ENCODE measurements at places on chromosomes 5 and 9.

GRCh38 chr9:20405078-20405477, 217.2 kb downstream of the MLLT3 start:
- DNase-seq, result no peak

DNA sequence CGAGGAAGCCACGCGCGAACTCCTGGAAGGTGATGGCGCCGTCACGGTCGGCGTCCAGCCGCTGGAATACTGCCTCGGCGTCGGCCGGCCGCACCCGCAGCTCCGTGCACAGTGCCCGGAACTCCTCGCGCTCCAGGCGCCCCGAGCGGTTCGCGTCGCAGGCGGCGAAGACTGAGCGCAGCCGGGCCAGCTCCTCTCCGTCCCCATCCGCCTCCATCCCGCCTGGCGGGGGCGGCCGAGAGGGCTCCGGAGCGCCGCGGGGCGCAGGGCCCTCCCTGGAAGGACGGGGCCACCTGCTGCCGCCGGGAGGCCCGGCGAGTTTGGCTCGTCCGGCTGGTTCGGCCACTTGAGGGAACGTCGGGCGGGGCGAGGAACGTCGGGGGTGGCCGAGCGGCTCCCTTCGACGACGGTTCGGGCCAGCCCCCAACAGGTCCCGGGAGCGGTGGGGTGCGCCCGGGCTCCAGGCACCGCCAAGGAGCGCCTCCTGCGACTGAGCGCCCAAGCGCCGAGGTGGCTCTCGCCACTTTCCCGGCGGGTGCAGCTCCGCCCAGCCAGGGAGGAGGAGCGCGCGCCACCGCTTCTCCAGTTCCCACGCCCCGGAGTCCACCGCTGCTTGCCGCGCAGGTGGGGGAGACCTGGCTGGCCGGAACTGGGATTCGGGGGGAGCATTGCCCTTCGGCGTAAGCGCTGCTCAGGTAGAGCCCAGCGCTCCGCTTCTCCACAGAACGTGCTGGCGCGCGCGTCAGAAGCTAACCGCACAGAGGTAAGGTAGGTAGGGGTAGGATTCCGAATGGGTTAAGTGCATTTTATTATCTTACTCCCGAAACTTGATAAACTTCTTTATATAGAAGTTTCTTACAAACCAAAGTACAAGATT, at the start of gene RASEF:
Gene RASEF (minus strand): TSS at position 492 of the 877 bp plus-strand sequence. CDS start 275 bp downstream, at position 217.
- no peak for DNase-seq

GRCh38 chr9:88065619-88066018, 72.7 kb downstream of the SPATA31C2 start:
- DNase-seq, result no peak

DNA sequence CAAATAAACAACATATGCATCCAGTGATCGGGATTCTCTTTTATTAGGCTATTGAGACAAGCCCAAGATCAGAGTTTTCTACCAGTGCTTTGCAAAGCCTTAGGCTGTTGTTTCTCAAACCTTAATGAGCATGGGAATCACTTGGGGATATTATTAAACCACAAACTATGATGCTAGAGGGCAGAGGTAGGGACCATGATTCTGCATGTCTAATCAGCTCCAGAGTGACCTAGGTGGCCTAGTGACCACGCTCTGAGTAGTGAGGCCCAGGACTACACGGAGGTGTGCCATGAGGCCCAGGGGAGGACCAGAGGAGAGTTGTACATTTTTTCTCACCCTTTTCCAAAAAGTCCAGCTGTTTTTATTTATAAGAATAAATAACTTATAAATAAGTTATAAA, 298.5 kb upstream of the TLE4 start:
- DNase-seq, result no peak

DNA sequence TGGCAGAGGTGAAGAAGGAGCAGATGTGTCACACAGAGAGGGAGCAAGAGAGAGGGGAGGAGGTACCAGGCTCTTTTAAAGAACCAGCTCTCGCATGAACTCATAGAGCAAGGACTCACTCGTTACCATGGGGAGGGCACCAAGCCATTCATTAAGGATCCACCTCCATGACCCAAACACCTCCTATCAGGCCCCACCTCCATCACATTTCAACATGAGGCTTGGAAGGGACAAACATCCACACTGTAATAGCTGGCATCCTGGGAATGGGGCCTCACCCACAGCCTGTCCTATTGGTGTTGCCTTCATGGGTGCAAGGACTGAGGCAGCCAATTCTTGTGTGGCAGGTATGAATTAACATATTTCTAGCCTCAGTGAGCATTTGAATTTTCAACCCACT, 11.6 kb upstream of the TNFAIP8 start:
- DNase-seq, result no peak

DNA sequence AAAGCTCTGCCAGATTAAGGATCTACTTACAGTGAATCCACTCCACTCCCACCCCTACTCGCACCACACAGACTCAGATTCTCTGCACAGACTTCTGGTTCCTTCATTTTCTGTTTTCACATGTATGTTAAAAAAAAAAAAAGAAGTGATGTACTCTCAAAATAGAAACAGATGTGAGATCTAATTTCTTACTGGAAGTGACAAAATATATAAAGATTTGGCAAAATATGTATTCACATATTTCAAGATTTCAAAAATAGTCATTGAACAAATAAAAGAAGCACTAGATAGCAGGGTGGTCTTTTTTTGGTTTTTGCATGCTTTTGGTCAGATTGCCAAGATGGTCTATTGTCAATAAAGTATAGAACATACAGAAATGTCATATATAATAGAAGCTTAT, 379.2 kb downstream of the TMEM167A start:
- no peak for DNase-seq

DNA sequence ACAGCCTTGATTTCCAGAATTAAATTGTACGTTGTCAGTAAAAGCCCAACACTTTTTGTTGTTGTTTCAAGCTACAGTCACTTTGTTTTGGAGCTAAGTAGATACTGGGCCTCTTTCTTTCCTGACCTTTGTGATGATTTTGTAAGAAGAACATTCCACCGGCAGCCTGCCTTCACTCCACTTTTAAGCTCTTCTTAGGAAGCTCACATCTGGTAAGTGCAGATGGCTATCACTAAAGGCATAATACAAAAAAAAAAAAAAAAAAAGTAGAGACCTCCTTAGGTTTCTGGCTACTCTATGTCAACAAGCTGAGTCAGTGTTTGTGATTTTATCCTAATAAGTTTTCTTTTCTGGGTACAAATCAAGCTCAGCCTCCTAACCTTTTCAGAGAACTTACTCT, 1922.1 kb upstream of the WWC1 start:
- DNase-seq, result no peak

- peak; percentile 25 for DNase-seq
Observed at GRCh38 chr9:96150324-96151227, 151.4 kb downstream of the HSD17B3 start.

- DNase-seq, result no peak
Observed at GRCh38 chr9:89021154-89021803, 30.0 kb downstream of the S1PR3 start.

DNA sequence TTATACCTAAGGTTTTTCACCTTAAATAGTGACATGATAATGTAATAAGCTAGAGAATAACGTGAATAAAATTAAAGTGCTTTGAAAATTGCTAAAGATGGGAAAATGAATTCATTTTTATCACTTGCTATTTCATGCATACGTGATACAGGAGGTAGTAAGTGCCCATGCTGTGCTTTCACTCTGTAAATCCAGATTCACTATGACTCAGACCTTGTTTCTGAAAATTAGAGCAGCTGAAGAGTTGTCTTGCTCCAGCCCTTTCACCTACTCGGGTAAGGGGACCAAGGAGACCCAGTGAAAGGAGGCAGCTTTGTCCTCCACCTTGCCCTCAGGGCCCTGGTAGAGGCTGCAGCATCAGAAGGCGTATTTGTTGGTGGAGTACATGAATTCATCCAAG, 87.9 kb downstream of the ANKH start:
- no peak for DNase-seq

GRCh38 chr9:80449513-80449912, 877.7 kb downstream of the TLE4 start:
- no peak for DNase-seq

DNA sequence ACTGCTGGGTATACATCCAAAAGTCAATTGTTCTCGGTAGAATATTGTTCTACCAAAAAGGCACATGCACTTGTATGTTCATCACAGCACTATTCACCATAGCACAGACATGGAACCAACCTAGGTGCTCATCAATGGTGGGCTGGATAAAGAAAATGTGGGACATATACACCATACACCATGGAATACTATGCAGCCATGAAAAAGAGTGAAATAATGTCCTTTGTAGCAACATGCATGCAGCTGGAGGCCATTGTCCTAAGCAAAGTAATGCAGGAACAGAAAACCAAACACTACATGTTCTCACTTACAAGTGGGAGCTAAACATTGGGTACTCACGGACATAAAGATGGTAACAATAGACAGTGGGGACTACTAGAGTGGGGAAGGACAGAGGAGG, 145.5 kb downstream of the APBA1 start:
- no peak for DNase-seq

- no peak for DNase-seq
Observed at GRCh38 chr9:117411547-117411946, 3.3 kb downstream of the ASTN2 start.

- no peak for DNase-seq
Observed at GRCh38 chr9:92046676-92047075, 68.5 kb downstream of the SPTLC1 start.

GRCh38 chr5:5658226-5658625, 235.7 kb downstream of the ICE1 start:
- DNase-seq, result no peak

GRCh38 chr5:60131504-60131903, 238.0 kb upstream of the PDE4D start:
- DNase-seq, result no peak

- DNase-seq, result no peak
Observed at GRCh38 chr5:138849439-138849838, 25.7 kb downstream of the LRRTM2 start.

DNA sequence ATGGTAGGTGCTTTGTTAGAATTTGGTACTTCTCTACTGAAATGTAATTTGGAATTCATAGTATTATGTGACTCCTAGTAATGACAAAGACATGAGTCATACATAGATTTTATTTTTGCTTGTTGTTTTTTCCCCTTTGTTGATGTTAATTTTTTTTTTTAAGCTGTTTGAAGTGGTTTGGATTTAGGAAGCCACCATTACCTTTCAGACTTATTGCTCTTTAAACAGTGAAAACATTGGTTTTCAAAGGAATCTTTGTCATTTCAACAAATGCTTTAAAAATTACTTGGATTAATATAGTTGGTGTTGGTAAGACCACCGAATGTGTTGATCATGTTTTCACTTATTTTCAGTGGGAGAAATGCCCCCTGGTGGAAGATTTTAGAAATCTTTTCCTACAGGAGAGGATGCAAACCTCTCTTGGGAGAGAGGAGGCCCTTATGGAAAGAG, 170.1 kb upstream of the PITX1 start:
- DNase-seq, result no peak

DNA sequence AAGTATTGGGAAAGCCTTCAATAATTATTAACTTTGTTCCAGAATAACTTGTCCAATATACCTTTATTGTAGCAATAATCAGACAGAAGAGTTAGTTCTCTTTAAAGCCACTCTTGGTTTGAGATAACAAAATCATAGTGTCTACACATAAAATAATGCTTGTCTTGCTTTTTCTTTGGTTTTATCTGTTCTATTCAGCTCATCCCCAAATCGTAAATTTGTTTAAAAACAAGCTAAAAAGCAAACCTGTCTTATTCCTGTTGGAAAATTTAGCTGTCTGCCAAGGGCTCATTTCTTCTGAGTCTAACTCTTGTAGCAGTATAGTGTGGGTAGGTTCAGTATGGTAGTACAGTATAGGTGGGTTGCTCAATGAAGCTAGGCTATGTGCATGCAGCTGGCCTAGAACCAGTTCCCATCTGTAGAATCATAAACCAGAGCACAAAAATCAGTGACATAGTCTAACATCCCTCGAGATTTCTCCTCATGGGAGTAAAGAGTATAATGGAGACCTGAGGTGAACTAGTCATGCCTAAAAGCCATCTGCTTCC, 17.9 kb upstream of the APBA1 start:
- no peak for DNase-seq

GRCh38 chr9:96638606-96639364, 16.3 kb downstream of the PRXL2C start:
- DNase-seq, result no peak

- no peak for DNase-seq
Observed at GRCh38 chr5:177612215-177612673, 12.3 kb downstream of the B4GALT7 start.

DNA sequence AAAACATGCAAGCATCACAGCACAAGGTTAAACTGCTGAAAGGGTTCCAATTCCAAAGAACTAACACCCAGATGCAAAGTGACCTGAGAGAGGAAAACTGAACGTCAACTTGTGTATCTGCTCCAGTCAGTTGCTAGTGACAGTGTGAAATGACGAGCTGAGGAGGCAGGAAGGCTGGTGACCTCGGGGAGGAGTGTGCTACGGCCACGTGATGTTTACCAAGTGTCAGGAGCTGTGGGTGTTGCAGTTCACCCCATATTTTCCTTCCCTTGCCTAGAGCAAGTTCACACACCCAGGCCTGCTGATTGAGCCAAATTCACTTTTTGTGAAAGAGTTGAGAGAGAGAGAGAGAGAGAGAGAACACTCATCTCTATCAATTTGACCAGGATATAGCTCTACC, 231.6 kb upstream of the ANKH start:
- no peak for DNase-seq

DNA sequence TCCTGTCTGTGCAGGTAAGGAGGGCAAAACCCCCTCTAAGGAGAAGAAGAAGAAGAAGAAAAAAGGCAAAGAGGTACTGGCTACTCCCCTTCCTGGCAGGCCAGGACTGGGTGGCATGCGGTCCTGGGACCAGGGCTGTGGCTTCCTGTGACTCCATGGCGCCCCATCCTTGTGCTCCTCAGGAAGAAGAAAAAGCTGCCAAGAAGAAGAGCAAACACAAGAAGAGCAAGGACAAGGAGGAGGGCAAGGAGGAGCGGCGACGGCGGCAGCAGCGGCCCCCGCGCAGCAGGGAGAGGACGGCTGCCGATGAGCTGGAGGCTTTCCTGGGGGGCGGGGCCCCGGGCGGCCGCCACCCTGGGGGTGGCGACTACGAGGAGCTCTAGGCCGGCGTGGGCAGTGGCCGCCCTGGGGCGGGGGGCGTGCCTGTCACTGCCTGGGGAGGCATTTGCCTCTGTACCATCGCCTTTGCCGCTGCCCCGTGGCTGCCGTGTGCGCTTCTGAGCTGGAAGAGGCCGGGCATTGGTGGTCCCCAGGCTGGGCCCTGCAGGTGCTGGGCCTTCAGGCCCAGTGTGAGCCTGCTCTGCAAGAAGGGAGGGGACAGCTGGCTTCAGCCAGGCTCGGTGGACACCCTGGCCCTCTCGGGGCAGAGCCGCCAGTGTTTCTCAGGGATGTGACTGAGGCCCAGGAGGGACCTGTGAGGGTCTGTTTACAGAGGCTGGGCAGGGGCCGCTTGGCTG, 2.0 kb upstream of the AJM1 start:
- DNase-seq, result no peak

DNA sequence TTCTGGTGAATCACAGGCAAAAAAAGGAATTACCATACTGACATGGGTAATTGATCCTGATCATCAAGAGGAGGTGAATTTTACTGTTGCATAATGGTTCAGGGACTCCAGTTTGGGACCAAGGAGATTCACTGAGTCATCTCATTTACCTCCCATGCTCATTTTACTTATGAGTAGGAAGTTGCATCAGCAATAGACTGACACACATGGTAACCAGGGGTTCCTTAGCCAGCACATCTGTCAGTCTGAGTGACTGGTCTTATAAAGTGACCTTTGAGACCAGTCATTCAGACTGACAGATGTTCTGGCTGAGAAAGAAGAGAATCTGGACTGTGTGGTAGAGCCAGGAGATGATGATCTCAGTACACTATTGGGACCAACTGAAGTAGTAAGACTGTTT, 384.6 kb upstream of the CD180 start:
- DNase-seq, result no peak

GRCh38 chr5:60649288-60649917, 50.6 kb downstream of the DEPDC1B start:
- no peak for DNase-seq
